ENCODE measurements at places on chromosomes 2 and 18.

GRCh38 chr2:209977386-209978239 lies 24.8 kb upstream of the RPE start:
- peak; percentile 8 for DNase-seq

GRCh38 chr2:83595121-83595690 lies 863.9 kb downstream of the SUCLG1 start:
- DNase-seq = no peak

- no peak for DNase-seq
Observed at GRCh38 chr18:27005589-27005988, 140.1 kb upstream of the AQP4 start.

DNA sequence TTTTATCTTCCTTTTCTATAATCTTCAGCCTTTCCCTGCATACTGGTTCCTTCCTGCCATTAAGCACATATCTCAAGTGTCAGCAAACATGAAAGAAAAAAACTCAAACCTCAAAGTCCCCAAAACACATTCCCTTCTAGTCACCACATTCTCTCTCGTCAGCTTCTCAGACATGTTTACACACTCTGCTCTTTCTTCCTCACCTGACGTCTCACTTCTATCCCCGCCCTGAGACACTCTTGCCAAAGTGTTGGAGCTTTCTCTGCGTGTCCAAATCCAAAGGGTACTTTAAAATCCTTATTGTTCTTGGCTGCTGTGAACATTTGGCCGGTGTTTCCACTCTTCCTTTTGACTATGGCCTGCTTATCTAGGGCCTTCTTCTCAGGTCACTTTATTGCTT lies 47.9 kb downstream of the SOX11 start:
- no peak for DNase-seq

- DNase-seq = no peak
Observed at GRCh38 chr2:110948027-110948674, 172.6 kb upstream of the BCL2L11 start.

GRCh38 chr2:65920659-65921058 lies 488.3 kb upstream of the SPRED2 start:
- no peak for DNase-seq

GRCh38 chr2:26679867-26680266 lies 12.7 kb upstream of the KCNK3 start:
- DNase-seq = no peak

DNA sequence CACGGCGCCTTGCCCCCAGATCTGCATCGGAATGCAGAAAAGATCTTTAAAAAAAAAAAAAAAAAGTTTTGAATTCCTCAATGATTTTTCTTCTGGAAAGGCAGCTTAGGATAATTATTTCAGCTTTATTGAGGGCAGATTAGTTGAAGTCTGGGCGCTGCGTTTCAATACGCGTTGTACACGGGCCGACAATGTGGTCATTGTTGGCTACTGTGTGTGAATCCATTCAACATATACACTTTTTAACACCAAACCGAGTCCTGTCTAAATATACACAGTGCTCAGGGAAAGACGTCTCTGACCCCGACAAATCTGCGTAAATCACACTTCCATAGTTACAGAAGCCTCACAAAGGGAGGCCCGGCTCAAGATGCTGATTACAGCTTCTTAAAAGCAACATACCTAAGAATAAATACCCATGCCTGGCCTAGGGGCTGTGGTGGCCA lies 1.4 kb upstream of the SIX3 start:
- DNase-seq = no peak

DNA sequence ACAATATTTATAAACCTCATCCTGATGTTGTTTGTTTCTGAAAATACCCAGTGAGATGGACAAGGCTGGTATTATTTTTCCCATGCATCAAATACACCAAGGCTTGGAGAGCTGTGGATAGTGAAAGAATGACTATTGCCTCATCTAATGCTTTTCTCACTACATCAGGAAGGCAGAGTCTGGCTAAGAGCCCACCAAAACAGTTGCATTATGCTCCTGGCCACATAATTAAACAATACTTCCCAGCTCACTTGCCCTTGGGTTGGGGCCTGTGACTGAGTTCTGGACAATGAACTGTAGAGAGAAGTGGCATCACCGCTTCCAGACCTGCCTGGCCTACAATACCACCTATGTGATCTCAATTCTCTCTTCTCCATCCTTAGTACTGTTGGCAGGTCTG lies 46.4 kb upstream of the REEP1 start:
- no peak for DNase-seq

GRCh38 chr18:5972298-5972697 lies 77.0 kb upstream of the TMEM200C start:
- DNase-seq = no peak

DNA sequence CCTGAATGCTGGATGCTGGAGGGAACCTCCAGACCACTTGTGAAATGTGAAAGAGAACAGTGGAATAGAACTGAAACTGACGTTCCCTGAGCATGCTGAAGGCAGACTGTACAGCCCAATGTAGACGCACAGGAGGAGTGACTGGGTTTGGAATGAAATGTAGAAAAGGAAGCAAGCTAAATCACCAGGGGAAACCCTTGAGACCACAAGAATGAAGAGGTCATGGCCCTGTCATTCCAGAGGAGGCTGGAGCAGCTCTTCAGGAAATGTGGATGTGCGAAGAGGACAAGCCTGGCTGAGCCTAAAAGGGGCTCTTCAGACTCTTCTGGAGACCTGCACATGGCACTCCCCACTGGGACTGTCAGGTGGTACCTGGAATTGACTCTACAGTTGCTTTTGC lies 118.5 kb upstream of the ALPP start:
- DNase-seq = no peak

DNA sequence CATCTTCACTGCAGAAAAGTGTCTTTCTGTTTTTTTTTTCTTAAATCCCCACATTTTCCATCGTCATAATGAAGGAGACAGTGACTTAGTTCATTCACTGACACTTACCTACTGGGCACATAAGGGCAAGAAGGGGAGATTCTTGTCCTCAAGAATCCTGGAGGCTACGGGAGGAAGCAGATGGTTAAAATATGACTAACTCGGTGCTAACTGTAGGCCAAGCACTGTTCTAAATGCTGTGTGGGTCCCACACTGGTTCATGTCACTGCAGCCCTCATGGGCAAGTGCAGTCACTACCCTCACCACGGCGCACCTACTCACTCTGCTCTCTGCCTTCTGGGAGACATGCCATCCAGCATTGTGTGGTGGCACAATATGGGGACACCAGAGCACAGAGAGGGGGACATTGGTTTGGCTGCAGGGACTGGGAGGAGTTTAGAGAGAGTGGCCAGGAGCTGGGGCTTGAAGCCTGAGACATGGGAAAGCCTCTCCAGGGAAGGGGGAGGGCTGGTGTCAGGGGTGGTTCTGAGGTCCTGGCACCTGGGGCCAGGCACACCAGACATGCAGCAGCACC lies 305.2 kb downstream of the MYCN start:
- DNase-seq = no peak

DNA sequence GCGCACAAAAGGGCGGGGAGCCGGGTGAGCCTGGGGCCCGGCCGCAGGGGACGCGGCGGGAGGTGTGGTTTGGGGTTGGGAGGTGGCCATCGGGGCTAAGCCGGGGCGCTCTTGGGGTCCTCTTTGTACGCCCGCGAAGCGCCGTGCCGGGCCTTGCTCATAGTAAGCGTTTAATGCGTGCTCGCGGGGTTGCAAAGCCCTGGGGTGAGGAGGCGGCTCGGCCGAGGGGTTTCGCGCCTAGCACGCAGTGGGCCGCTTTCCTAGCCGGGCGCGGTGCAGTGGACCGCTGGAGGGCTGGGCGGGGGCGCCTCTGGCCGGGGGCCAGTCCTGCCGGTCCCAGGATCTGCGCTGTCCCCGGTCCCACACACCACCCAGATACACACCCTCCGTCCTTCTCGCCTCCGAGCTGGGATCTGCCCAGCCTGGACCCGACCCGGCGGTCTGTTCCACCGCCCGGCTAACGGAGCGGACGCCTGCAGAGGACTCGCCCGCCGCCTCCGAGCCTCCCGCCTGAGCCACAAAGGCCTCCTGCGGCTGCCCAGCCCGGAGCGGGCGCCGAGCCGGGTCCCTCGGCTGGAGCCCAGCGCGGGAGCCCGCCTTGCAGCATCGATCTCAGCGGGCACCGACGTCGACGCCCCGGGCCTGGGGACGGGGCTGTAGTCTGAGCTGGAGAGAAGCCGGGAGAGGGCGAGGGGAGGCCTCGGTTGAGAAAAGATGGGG lies 564 bp downstream of the DPYSL5 start:
- no peak for DNase-seq

Measured in NT2/D1 (cell line).